NCI-H1930 (cell line): ENCODE measurements at places on chromosomes 7 and 10.

DNA sequence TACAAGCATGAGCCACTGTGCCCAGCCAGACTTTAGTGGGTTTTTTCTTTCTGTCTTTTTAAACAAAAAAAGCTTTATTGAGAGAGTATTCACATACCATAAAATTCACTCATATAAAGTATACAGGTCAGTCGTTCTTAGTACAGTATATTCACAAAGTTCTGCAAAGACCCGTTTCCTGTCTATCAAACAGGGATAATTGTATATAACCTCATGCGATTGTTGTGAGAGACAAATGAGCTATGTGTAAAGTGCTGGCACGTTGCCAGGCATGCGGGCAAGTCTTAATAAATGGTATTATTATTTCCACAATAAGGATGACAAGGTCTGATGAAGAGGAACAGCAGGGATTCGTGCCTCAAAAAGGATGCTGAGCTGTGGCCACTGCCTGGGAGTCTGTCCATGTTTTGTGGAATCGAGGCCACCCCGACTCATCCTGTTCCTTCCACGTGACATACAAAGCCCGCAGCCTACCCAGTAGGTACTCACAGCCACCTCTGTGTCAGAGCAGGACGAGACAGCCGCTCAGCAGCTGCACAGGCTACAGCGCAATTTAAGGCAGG lies 51.6 kb downstream of the SMKR1 start:
- no peak for DNase-seq

GRCh38 chr10:104831272-104831671 lies 190.2 kb downstream of the SORCS3 start:
- DNase-seq, result no peak

DNA sequence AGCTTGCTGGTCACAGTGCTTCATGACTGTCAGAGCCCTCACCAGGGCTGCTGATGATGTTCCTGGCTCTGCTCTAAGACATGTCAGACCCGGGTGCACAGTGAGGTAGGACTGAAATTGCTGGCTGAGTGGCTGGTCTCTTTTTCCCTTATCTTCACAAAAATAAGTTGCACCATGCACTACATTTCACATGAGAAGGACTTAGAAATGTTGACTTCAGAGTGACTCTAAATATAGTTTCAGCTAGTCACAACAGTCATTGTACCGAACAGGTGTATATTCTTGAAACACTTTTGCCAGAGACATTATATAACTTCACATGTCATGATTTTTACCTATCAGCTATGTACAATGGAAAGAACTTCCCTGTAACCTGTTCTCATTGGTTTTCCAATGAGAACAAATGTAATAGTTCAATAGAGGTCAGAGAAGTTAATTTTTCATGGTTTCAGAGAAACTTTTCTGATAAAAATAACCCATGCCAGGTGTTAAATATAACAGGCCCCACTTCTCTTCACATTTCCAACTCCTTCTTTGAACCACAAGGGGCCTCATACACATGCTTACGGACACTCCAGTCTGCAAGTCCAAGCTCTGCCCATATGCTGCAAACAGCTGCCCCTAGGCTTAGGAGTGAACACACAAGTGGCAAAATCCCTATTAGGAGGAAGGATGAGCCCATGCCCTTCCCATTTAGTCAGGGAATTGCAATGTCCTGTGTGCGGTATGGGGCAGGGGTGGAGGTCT lies 115.6 kb downstream of the CDK6 start:
- no peak for DNase-seq

GRCh38 chr7:83852136-83852535 lies 203.2 kb upstream of the SEMA3E start:
- DNase-seq, result no peak

GRCh38 chr10:123391275-123392028 lies 237.2 kb downstream of the BUB3 start:
- no peak for DNase-seq

DNA sequence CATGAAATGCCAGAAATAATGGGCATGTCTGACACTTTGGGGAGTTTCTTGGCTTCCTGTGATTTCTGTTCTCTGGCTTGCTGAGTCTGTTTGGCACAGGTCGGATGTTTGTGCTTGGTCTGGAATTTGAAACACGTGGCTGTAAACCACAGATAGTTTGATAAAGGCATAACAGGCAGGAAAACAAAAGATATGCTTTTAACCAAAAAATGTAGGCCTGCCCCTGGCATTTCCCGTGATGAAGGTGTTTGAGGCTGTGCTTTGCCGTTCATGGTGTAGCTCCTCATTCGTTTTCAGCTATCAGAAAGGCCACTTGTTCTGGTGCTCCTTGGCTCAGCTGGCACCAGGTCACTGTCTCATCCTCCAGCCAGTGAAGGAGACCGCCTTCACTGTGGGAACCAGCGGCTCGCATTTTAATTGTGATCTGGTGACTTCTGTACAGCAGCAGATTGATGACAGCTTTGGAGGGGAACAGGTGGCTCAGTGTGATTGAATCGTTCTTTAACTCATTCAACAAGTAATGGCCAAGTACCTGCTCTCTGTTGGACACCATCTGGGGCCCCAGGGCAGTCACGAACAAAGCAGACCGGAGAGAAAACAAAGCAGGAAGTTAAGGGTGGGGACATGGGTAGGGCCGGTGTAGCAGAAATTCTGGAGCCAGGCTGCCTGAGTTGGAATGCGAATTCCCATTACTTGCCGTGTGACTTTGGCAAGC lies 111.5 kb downstream of the CCNY start:
- DNase-seq, result no peak

GRCh38 chr7:146285418-146285817 lies 168.8 kb downstream of the CNTNAP2 start:
- no peak for DNase-seq

DNA sequence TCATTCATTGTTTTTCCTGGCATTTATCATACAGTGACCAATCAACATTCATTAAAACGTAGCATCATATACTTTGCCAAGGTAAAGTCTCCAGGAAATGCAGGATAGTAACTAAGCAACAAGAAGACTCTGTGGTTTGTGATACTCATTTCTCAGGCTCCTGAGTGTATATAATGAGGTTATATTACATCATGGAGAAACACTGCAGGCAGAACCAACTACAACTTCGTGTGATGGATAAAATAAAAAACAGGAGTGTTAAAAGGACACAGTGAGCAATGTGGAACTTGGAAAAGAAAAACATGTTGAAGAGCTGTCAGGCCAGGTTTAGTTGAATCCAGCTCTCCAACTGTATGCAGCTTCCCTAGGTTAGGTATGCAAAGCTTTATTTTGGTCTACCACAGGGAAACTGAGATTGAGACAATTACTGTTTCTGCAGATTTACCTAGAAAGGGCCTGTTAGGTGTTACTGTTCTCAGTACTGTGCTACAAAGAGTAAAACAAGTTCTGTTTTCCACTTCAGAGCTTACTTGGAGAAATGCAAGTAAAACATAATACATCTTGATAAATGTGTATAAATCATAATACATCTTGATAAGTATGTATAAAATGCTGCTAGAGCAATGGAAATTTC lies 7.8 kb upstream of the CCNY start:
- no peak for DNase-seq

GRCh38 chr7:44441079-44441478 lies 49.4 kb downstream of the NUDCD3 start:
- DNase-seq, result no peak

- DNase-seq, result no peak
These were observed 2.6 kb upstream of the ANKRD61 start for GRCh38 chr7:6028563-6028962.

DNA sequence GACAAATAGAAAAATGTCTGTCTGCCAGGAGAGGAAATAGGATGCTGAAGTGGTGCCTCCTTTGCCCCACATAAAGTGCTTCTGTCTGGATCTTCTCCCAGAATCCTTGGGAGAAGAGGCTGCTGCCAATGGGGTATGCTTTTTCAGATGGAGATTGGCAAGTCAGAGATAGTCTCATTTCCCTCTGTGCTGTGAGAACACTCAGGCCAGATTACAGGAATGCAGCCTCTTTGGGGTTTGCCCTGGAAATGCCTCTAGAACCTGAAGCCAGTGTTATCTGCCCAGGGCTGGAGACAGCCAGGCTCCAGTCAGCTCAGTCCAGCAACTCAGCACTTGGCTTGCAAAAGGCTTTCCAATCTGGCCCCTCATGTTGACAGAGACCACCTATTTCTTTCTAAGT lies 119.1 kb upstream of the PHYHIPL start:
- no peak for DNase-seq

GRCh38 chr7:49597805-49598204 lies 175.6 kb upstream of the VWC2 start:
- DNase-seq, result no peak

- no peak for DNase-seq
These were observed 43.4 kb upstream of the OPTN start for GRCh38 chr10:13056456-13057077.

DNA sequence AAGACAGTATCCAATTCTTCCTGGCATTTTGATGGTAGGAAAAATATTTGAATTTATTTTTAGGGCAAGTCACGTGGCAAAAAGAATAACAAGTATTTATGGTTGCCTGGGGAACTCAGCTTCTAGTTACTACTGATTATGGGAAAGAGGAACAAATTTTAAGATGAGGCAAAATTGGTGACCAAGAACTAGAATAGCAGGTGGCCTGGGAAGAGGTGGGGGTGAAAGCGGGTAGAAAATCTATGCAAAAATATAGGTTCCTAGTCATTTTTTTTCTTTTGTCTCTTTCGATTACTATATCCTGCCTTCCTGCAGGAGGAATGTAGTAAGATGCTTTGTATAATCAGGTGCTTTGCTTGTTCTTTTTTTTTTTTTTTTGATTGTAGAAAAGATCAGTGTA lies 27.8 kb downstream of the ENTPD1 start:
- DNase-seq, result no peak

- no peak for DNase-seq
These were observed 6.0 kb downstream of the TFPI2 start for GRCh38 chr7:93884541-93884940.

GRCh38 chr10:122730238-122730637 lies 30.6 kb upstream of the C10orf120 start:
- DNase-seq, result no peak

DNA sequence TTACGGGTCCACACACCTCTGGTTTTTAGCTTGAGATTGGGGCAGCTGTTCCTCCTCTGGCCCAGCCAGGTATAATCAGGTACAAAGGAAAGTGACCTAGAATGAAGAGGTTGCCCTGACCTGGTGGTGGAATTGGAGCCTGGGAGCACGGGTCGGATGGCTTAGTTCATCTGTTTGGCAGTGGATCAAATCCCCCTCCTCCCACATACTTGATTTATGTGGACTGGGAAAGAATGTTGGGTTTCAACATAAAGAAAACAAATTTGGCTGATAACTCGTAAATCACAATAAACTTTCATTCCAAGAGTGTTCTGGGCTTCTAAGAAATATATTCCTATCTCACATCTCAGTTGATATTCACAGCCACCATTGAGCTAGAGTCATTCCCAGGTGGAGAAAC lies 186.8 kb downstream of the CUX1 start:
- DNase-seq, result no peak

DNA sequence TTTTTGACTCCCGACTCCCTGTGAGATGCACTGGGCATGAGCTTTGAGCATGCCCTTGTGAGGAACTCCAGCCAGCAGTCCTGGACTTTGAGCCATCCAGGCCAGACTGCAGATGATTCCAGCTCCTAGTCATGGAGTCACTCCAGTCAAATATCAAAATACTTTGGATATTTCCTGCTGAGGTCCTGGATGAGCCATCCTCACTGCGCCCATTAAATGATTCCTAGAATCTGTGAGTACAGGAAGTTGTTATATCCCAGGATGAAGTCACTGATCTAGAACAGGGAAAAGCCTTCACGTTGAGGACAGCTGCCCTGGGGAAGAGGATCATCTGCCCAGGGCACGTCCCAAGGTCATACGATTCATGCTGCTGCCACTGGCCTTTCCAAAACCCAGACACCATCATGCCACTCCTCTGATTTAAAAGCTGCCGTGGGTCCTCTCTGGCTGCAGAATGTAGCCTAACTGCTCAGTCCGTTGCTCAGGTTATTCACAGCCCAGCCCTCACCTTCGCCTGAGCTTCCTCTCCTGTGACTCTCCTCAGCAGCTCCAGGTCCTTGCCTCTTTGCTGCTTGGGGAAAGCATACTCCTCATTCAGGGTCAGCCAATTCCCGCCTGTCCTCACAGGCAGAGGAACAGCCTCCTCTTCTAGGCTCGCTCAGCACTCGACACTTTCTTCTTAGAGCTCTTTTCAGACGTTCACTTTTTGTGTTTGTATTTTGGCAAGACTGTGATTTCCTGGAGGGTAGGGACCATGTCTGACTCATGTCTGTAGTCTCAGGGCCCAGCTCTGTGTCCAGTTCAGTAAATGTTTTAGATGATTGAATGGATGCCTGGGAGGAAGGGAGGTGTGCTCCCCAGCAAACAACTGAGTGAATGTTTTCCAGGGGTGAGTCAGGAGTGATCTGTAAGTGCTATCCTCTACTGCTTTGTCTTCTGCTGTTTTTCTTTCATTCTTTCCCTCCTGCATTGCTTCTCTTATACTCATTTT lies 157.8 kb downstream of the SNX10 start:
- no peak for DNase-seq

- DNase-seq, result no peak
These were observed 950.7 kb upstream of the PHF14 start for GRCh38 chr7:10022957-10023356.

DNA sequence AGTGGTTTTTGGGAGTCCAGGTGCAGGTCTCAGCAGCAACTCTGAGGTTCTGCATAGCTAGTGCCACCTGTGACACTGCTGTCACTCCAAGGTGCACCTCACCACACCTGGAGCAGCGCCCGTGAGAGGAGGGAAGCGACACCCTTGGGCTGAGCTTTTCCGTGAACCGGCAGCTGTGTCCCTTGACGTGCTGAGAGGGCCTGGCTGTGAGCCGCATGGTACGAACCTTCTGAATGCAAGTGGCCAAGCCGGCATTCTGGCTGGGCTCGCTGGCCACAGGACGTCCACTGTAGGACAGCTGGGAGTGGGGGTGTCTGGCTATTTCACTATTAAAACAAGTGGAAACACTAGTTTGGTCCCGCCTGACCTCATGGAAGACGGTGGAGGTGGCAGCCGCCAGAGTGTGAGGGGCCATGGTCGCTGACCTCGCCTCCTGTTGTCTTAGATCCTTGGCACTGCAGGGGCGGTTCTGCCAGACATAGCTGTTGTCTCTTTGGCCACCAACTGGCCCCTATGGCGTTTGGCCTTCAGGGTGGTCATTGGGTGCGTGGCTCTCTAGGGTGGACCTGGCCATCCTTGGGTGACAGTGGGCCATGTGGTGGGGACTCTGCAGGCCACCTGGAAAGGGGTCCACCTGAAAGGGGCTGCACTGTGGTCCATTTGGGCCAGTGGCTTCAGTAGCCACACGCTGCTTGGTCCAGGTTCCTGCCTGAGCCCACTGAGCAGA lies 12.9 kb downstream of the INPP5A start:
- no peak for DNase-seq
